Activated T-cell treated with anti-CD3 and anti-CD28 coated beads, Interleukin-2, amount 50 U/mL, for 72 hours (primary cell): ENCODE measurements at places on chromosomes 4 and X. TPM values are rescaled to one million over a fixed set of nuclear protein-coding genes. Genes with fewer than 3 reads are reported as not detected.
A peak's percentile ranks its signal among the peaks of the same experiment; 100 is the strongest.

DNA sequence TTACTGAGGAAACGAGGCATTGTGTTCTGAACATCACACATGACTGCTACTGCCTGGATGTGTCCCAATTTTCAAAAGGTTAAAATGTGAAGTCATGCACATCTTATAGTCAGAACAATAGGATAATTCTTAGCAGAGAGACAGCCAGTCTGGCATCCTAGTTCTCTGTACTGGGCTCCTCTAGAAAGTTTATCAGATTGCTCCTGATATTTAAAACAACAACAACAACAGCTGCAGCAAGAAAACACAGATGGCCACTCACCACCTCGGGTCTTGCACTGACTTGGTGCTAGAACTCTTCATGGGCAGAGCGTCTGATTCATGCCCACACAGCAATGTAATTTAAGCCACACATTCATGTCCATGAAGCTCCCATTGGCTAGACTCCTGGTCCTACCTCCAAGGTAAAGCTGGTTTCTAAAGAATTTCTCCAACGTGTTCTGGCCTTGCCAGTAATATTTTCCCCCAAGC, 33.3 kb upstream of the SLC2A9 start:
- DNase-seq: no peak

- no peak for DNase-seq
Observed at GRCh38 chrX:21398426-21398825, 24.2 kb downstream of the CNKSR2 start.

DNA sequence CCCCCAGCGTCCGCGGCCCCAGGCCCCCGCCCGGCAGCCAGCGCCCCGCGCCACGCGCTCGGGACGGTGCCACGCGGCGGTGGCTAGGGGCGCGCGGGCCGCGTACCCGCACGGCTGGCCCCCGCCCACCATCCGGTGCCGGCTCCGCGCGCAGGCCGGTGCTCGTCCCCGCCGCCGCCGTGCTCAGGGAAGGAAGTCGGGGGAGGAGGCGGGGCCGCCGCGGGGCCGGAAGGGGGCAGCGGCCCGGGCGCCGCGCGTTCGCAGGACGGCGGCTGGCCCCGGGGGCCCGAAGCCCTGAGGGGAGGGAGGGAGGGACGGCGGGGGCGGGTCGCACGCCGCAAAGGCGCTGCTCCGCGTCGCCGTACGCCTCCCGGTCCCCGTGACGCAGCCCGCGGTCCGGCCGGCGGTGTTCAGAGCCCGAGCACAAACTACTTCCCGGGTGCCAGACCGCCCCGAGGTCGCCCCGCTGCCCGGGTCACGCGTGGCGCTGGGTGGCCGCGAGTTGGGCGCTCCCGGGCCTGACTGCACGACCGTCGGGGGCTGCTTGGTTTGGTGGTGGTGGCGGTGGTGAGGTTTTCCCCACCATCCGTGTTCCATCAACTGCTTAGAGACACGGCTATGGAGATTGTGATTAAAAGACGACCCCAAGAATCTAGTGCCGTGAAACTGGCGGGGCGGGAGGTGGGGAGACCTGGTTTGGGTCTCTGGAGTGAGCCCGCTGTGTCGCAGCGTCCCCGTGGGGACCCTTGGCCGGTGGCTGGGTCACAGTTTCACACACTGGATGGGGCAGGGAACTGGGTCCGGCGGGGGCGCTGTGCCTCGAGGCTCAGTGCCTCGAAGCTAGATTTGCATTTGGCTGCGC, at the start of gene DCTD:
Gene DCTD (minus strand): TSS at position 205 of the 862 bp plus-strand sequence. CDS start 1,818 bp downstream, outside the sequence.
- peak; percentile 90 for DNase-seq

- DNase-seq: peak; percentile 19
Observed at GRCh38 chrX:39627257-39627656, 470.5 kb downstream of the BCOR start.

- no peak for DNase-seq
Observed at GRCh38 chr4:165470009-165470408, 91.2 kb downstream of the CPE start.

GRCh38 chr4:88567591-88567990, 24.7 kb upstream of the HERC3 start:
- DNase-seq: no peak

DNA sequence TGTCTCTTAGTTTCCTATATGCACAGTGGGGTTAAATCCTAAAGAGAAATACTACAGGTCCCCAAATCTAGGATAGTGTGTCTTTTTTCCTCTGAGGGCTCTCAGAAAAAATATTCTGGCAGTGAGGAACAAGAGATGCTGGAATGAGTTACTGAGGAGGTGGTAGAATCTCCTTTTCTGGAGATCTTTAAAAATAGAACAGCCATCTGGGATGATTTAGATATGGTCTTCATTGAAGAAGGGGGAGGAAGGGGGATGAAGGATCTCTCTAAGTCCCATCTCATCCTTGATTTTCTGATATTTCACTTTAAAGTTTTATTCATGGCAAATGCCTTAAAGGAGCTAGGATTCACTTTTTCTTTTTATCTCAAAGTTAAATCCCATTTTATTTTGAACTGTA, 235.0 kb downstream of the MAML3 start:
- no peak for DNase-seq

- no peak for DNase-seq
Observed at GRCh38 chr4:140099983-140100382, 54.0 kb downstream of the MAML3 start.

DNA sequence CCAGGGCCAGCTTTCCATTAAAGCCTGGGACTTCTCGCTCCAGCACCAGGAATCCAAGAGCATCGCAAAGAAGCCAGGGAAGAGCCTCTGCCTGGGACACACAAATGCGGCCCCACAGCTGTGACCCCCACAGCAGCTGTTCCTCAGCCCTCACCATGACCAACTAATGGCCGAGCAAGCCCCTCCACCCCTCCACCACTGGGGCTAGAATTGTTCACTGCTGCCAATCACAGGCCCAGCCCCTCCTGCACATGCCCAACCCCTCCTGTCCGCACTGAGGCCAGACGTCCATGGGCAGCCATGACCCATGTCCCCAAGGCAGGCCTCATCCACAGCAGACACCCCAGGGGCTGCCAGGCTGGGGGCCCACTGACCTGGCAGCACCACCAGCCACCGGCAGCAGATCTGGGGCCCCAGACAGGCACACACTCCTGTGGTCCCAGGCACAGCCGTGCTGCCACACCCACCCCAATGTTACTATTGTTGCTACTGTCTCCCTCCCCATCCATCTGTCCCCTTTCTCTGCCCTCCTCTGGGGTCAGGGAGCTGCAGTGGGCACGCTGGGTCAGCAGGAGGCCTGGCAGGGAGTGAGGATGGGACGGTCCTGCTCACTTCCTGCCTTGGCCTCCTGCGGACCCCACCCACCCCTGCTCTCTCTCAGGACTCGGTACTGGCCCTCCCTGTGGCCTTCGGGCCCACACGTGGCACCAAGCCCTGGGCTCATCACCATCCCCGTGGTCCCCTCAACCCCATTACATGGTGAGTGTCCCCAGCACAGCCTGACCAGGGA, 56.0 kb downstream of the ZFYVE28 start:
- no peak for DNase-seq

- DNase-seq: no peak
Observed at GRCh38 chr4:120733968-120734367, 188.6 kb downstream of the PRDM5 start.

GRCh38 chrX:153735274-153735673, 10.6 kb downstream of the ABCD1 start:
- DNase-seq: peak; percentile 11

DNA sequence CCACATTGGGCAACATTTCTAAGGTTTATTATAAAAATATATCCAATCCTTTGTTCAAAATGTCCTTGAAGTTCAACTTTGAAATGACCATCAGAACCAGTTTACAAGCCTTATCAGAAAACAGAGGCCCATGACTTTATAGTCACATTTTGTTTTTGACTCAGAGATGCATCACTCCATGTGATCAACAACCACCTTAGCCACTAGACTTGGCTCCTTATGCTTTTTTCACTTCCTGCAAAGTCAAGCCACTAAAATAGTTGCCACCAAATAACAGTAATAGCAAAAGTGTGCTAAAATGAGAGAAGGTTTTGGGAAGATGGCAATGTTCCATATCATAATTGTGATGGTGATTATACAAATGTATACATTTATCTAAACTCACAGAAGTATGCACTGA, 181.7 kb downstream of the MAML3 start:
- DNase-seq: no peak

- no peak for DNase-seq
Observed at GRCh38 chr4:79798047-79798446, 275.0 kb downstream of the ANTXR2 start.

BEX2 gene
- total RNA-seq: 36.7 TPM

PABPC5 gene
- not detected for total RNA-seq

L1CAM gene
- 2.1 TPM for total RNA-seq

SORBS2 gene
- 0.26 TPM for total RNA-seq

PGAM4 gene
- not detected for total RNA-seq

NDNF gene
- total RNA-seq: 0.34 TPM

TACR3 gene
- total RNA-seq: not detected
